IPS DF 19.7 (cell line): ENCODE measurements at places on chromosomes 7 and 10.

- no peak for DNase-seq
These were observed 11.8 kb upstream of the ACBD5 start for GRCh38 chr10:27252267-27253000.

- DNase-seq = no peak
These were observed 560.5 kb upstream of the MKI67 start for GRCh38 chr10:128686630-128687278.

GRCh38 chr10:118621304-118621942 is 26.0 kb upstream of the PRLHR start:
- no peak for DNase-seq

DNA sequence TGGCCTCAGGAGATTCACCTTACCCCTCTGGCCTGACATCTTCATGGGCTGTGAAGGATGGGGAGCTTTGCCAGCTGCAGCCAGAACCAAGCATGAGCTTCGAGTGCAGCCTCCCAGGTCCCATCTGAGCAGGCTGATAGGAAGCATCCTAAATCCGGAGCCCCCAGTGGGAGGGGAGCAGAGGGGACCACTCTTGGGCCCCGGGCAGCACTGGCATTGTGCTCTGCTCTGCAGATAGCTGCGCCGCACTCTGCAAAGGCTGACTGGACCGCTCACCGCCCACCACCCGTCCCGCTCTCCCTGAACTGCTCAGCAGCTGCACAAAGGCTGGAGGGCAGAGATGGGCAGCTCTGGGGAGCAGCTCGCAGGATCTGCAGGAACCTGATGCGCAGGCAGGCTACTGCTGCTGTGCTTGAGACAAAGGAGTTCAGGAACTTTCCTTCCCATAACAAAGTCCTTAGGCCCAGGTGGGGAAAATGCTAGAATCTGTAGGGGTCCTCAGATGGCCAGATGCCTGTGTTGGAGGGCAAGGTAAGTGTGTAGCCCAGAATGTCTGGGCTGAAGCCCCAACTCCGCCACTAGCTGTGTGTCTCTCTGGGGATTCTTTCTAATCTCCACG is 51.8 kb downstream of the ARHGAP22 start:
- no peak for DNase-seq

GRCh38 chr7:50411332-50411731 is 38.8 kb downstream of the FIGNL1 start:
- no peak for DNase-seq

- DNase-seq = no peak
These were observed 133.3 kb upstream of the LAMB4 start for GRCh38 chr7:108263425-108263824.

- no peak for DNase-seq
These were observed 375.2 kb upstream of the VWC2 start for GRCh38 chr7:49398236-49398635.
